Stimulated activated CD4-positive, alpha-beta T cell treated with anti-CD3 and anti-CD28 coated beads, Interleukin-4, amount 100 ng/mL, for 4 hours (primary cell): ENCODE measurements at places on chromosomes 7 and 10.

DNA sequence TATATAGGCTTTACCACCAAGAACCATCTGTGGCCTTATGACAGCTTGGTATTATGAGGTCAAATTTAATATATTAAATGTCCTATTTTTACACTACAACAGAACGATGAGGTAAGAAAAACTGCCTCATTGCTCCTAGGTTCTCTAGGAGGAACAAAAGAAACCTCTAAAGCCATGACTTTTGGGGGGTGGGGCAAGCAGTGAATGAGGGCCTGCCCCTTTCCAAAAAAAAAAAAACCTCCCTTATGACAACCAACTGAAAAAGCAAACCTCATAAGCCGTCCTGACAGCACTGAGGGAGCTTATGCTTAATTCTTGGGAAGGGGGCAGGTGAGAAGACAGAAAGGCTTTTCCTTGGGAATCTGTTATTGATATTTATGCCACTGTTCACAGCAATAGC lies 116.6 kb downstream of the KMT2E start:
- no peak for DNase-seq

GRCh38 chr7:114112806-114113205 lies 194.0 kb upstream of the PPP1R3A start:
- DNase-seq, result no peak

DNA sequence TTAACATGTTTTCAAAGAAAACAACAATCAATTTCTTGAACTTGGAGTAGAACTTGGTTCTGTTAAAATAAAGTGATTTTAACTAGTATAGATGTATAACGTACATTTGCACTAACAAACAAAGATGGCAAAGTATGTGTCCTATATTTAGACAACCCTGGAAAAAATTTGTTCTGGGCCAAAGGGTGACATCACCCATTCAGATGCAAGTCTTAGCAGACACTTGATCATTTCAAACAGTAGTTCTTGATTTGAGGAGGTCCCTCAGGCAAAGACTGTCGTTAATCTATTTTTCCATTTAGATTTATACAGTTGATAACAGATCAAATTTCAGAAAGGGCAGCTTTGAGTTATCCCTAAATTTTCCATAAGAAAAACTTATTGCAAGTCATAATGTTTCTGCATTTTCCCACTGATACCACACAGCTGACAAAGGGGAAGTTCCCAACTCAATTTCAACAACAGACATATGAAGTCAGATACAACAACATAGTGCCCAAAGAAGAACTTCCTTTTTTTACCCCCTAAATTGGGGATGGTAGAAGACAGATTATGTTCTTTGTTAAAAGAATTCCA lies 5.2 kb downstream of the NMT2 start:
- no peak for DNase-seq

DNA sequence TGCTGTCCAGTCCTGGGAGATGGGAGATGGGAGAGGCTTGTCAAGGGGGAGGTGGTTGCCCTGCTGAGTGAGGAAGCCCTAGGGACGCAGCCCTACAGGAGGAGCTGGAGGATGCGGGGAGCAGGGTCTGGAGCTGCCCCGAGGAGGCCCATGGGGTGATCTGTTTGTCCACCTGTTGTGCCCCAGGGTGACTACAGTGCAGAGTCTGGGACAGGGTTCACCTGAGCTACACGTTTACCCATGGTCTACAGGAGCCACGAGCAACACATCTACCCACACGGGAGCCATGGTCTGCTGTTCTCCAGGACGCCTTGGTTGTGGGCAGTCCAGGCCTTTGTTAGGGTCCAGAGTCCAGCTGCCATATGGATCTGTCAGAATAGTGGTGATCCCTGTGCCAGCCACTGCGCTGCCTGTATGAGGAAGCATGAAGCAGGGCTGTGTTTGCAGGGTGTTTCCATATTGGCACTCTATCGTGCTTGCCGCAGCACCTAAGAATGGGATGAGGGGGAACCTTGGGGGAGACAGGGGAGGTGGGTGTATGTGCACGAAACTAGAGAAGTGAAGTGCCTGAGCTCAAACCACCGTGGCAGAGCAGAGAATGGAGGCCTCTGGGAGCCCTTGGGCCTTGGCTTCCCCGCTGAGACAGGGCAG lies 23.7 kb downstream of the ZNF775 start:
- DNase-seq, result no peak

- DNase-seq, result no peak
These were observed 370.9 kb downstream of the SORCS1 start for GRCh38 chr10:106793617-106794016.

- DNase-seq, result no peak
These were observed 52.8 kb downstream of the WIPF3 start for GRCh38 chr7:29859104-29859503.

DNA sequence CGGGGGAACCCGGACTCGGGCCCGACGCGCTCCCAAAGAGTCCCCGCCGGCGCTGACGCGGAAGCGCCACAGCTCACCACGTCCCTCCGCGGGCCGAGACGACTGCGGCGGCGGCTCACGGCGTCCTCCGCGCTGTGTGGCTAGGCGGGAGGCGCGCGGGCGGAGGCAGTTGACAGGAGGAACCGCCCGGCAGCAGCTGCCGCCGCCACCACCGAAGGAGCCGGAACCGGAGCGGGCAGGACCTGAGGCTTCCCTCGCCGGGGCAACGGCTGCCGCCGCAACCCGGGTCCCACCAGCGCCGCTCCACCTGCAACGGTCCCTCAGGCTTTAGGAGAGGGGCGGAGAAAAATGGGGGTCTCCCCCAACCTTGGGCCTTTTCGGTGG lies 334 bp downstream of the ZNF800 start:
- peak; percentile 67 for DNase-seq

DNA sequence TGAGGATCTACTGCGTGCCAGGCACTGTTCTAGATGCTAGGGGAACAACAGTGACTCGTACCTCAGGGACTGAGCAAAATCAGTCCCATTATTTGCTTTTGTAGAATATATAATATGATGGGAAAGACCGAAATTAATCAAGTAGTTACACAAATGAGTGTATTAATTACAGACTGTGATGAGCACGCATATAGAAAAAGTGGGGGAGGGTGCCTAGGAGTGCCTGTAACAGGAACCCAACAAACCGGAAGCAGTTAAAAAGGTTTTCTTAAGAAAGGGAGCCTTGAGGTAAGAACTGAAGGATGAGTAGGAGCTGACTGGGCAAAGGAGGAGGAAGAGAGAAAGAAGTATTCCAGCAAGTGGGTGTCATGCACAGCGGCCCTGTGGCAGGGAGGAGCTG lies 28.2 kb upstream of the IL6 start:
- DNase-seq, result no peak

DNA sequence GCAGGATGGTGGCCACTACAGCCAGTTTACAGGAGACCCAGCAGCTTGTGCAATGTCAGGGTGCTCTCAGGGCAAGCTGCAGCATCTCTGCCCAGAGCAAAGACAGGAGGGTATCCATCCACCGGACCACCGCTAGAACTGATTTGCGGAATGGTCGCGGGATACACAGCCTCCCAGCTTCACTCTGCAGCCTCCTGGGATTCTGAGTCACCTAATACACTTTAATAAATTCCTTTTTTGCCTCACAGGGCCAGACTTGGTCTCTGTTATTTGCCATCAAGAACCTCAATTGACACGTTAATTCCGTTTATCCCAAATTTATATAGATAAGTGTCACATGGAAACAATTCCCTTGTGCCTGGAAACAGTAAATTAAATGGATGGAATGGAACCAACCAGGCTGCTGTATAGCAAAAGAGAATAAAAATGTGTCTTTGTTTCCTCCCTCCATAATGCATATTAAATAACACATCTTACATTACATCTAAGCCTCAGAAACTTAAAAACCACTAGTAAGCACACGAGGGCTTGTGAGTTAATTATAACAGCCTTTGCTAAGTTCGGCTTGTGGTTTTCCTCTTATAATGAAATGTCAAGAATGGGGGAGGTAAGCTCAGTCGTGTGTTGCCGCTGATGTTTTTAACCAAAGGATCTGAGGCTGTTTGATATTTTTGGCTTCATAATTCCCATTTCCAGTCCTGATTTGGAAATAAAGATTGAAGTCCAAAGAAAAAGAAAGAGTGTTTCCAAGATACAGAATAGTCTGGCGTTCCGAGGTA lies 52.1 kb downstream of the ADRB1 start:
- no peak for DNase-seq

DNA sequence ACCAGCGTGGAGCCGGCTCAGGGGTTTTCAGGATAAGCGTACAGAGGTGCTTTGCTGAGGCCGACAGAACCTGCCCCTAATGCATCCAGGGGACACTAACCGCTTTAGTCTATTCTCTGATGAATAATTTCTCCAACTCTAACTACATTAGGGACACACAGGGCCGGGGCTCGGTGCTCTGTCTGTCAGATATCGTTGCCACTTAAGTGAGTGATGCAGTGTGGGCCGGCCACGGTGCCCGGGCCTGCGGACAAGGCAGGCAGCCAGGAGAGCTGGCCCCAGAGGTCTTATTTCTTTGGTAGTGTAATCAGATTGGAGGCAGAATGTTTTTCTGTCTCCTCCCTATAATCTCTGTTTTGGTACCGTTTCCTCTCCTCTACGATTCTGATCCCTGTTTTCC lies 62.7 kb downstream of the ADRA2A start:
- no peak for DNase-seq

- no peak for DNase-seq
These were observed 278.2 kb upstream of the IMMP2L start for GRCh38 chr7:111840528-111840927.

DNA sequence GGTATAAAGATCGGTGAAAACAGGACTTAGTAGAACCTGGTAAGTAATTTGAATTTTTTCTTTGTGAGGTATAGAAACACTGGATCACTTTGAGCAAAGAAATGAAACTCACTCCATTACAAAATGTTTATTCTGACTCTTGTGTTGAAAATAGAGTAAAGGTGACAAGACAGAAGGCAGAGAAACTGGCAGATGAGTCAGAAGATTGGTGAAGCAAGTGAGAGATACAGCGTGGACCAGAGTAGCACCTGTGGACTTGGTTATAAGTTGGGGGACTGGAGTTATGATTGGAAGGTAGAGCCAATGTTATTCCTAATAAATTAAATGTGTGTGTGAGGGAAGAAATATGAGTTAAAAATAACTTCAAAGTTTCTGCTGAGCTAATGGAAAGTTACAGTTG lies 620.9 kb downstream of the ZWINT start:
- no peak for DNase-seq

- no peak for DNase-seq
These were observed 51.1 kb upstream of the C1GALT1 start for GRCh38 chr7:7131273-7131672.

- no peak for DNase-seq
These were observed 16.4 kb upstream of the PSMG3 start for GRCh38 chr7:1586126-1586826.

DNA sequence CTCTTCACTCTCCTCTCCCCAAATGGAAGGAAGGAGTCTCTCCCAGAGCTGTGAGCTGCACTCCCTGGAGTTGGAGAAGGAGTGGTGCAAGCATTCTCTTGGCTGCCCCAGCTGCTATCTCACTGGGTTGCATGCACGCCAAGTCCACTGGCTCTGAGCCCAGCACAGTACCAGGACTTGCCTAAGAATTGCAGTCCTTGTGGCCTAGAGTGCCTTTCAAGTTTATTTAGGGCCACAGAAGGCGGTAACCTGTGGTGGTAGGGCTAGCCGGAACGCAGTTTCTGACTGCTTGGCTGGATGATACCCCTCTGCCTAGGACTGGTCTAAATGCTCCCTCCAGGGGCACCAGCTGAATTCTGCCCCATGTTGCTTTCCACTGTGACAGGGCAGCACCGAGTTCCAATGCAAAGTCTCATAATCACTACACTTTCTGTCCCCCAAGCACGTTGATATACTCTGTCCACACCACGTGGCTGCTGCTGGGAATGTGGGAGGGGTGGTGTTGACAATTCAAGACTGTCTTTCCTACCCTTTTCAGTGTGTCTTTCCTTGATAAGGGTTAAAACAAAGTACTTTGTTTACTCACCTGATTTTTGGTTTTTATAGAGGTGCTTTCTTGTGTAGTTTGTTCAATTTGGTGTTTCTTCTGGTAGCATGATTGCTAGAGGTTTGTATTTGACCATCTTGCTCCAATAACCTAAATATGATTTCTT lies 57.0 kb downstream of the PHTF2 start:
- DNase-seq, result no peak

DNA sequence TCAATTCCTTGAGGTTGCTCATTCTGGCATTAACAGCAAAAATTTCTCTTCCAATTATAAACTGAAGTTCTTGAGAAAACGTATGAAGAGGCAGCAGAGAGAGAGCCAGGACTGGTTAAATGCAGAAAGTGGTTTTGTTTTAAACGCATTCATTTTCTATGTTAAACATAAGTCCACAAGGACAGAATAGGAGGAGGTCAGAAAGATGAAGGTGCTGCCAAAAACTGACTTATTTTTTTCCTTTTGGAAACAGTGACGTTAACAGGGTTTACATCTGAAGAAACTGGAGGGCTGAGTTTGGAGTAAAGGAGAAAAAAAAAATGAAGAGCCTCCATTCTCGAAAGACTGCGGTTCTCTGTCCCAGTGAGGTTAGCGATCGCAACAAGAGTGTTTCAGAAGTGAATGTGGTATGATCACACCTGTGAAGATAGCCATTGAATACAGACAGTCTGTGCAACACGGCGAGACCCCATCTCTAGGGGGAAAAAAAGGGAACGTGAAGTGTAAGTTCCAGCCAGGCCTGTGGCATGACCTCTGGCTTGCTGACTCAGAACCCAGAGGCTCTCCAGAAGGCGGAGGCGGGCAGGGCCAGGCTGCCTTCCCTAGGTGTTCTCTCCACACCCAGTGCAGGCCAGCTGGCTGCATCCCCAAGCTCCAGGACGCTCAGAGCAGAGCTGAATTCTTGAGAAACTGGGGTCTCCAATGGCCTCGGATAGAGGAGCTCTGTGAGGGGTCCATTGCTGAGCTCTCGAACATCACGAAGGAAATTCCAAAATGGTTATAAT lies 84.0 kb downstream of the CHST15 start:
- DNase-seq, result no peak

DNA sequence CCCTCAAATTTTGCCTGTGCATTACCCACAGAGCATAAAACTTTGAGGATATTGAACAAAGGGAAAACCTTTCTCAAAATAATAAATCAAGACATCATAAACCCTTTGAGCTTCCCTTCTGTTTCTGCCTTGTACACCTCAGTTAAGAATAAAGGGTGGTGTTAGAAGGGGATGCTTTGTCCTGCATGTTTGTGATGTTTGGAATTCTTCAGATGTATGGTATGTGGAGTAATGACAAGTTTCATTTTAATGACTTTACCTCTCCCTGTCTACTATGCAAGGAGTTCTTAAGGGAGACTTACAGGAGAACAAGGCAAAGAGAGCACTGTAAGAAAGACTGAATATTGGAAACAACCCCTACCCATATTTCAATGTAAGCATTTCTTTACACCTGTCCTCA lies 99.2 kb downstream of the HECW1 start:
- DNase-seq, result no peak

GRCh38 chr10:26647602-26648244 lies 49.8 kb upstream of the PDSS1 start:
- DNase-seq, result no peak
